GM12892 (cell line): ENCODE measurements at places on chromosomes 4 and X.

DNA sequence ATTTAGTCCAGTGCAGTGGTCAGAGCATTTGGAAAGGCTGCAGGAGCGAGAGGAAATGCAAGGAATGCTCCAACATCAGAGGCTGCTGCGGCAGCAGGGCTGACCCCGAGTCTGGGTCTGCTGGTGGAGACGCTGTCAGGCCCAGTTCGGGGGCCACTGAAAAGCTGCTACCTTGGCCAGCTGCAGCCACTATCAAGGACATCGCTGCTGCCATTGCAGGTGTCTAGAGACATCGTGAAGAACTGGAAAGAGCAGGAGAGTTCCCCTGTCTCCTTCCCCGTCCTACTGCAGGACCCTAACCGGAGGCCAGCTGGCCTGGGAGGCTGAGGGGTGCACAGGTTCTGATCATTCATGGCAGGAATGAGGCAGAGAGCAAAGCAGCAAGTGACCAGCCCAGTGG lies 29.5 kb upstream of the GPR78 start:
- no peak for DNase-seq

DNA sequence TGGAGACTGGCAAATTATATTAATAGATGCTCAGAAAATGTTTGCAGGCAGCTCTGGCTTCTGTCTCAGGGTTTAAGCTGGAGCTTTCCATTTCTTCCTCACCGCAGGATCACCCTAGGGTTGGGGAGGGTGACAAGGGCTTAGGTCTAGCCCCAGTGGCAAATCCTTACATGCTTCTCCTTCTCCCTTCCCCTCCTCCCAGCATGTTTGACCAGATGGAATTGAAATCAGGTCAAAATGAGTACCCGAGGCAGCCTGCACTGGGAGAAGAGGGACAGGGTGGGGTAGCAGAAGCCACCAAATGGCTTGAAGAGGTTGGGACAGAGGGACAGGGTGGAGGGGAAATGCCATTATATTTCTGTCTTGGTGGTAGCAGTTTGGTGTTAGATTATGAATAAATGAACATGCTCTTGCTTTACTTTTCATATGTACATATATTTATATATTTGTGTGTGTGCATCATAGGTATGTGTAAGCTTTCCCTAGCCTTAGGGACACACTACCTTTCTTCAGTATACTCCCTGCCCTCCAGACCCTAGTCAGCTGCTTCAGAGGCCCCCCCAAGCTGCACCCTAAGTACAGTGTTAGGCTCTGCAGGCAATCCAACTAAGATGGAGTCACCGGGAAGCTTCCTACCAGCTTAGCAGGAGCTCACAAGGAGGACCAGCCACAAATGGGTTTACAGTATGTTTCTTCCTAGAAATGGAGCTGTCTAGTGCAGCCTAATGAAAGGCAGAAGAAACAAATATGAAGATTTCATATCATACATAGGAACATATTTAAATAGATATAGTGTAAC lies 1.8 kb downstream of the TMEM35A start:
- no peak for DNase-seq

DNA sequence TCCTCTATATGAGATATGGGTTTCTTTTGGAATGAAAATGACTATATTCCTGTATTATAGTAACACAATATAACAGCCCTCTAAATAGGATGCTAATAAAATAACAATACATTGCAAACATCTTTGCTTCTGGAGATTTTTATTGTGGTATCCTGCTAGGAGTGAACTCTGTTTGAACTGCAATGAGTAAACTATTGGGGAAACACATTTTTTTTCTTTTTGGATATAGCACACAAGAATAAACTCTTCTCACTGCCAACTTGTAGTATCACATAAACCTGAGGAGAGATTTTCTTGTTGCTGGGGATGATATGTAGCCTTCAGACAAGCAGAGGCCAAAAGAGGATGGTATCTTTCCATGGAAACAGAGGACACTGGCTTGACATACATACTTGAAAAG lies 238.2 kb downstream of the C4orf33 start:
- no peak for DNase-seq

DNA sequence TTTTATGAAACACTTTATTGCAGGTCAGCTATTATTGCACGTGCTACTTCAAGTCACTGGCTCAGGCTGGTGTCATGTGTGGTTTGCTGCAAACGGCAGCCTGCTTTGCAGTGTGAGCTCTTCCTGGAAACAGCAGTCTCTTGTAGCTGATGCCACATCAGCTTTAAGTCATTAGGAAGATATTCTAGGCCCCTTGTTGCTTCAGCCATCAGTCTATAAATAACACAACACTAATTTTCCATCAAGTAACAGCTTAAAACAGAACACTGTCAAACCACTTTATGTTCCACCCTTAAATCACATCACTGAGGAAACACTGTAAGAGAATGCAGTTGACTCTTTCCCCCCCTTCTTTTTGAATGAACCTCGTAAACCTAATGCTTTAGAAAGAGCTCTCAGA lies 93.8 kb downstream of the GATB start:
- DNase-seq = no peak

DNA sequence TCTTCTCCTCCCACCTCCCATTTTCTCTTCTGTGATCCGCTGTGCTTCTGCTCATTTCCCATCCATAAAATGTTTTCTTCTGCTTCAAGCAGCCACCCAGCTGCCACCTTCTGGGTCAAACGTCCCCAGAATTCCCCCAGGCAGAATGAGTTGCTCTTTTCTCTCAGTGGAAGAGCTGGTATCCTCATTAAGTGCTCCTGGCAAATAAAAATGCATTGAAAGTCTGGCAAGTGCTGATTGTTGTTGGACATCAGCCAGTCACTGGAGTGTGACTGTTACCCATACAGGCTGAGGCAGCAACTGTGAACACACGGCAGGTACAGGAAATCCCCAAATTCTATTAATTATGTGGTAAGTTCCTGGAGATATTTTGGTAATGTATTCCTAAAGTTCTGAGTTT lies 52.6 kb downstream of the LIMCH1 start:
- no peak for DNase-seq

DNA sequence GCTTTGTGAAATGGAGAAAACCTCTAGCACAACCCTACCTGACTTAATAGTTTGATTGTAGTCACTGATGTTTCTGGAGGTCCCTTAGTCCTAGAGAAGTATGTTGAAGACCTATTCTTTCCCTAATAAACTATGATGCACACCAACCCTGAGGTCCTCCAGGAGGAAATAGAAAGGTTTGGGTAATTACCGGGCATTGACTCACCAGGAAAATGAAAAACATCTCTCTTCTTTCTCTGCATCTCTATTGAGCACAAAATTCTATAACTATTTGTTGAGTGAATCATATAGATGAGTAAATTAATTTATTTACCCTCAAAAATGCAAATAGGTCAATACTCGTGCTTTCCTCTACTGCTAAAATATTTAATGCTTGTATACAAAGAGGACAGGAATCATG lies 582.4 kb upstream of the FAM241A start:
- DNase-seq = no peak

- DNase-seq = no peak
Observed at GRCh38 chr4:132818091-132818490, 331.0 kb upstream of the PCDH10 start.
